ENCODE measurements at places on chromosomes 2 and 18.
A peak's percentile ranks its signal among the peaks of the same experiment; 100 is the strongest.

- DNase-seq: no peak
These were observed 7.5 kb downstream of the RALBP1 start for GRCh38 chr18:9482790-9483189.

- DNase-seq: peak; percentile 20
These were observed 23.0 kb upstream of the TAF1B start for GRCh38 chr2:9820020-9820973.

DNA sequence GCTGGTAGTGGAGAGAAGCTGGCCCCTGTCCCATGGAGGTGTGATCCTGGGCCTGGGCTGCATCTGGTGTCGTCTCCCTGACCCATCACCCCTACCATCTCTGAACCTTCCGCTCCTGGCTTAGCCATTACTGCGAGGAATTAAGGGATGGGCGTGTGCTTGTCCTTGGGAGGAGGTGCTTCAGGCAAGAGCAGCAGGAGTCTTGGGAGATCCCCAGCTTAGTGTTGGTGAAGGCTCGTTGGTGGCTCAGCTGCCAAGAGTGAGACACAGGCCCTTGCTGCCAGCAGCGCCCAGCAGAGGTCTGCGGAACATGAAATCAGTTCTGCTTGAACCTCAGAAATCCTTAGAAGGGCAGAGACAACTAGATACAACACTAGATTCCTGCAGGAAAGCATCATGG is 59.9 kb upstream of the TGFA start:
- no peak for DNase-seq

DNA sequence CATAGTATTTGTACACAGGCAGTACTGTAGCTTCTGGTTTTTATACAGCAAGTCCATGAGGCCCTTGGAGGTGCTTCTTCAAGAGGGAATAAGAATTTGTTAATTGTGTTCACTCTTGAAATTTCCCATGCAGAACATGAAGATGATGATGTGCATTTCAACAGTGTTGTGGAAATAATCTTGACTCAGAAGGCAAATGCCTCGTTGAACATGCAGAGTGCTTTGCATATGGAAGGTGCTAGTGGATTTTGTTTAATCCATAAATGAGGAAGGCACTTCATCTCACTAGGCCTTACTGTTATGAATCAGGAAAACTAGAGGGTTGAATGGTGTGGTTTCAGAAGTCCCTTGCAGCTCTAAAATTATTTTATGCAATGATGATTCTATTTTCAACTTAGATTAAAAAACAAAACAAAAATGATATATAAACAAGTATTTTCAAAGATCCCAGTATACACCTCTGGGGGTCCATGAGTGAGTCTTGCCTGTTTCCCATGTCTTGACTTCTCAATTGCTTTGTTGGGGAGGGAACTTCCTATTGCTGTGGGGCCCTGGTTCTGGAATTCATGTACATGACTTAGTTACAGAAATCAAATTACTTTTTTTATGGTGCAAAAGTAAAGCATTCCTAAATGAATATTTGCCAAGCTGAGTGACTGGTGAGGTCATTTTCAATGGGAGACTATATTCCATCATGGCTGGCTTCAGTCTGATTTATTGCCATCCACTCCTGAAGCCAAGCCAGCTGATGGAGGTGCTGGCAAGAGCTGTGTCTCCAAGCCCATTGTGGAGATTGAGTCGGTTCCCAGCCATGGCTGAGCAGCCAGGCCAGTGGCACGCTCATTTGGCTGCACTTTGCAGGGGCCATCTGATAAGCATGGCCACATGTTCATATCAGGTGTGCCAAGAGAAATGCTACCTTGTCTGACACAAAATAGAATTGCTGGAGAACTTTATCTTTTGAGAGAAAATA is 56.5 kb downstream of the MGAT5 start:
- no peak for DNase-seq

GRCh38 chr2:183950673-183951072 is 647.7 kb upstream of the ZNF804A start:
- no peak for DNase-seq

DNA sequence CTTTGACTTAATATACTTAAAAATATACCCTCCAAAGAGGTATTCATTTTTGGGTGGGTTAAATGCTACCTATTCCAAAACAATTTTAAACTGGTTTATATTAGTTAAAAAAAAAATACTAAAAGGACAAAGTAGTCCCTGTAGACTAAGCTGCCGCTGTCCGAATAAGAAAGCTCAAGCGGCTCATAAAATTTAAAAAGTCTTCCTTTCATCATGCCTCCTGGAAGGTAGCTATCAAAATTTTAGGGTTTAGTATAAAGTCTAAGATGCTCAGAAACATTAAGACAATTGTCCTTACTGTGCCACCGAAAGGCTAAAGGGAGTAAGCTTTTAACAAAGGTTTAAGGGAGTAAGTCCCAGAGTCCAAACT is 440 bp upstream of the UGGT1 start:
- no peak for DNase-seq

Measured in GOT3 (cell line).